NCI-H2081 treated with DMSO at 0.1 percent for 48 hours (cell line): ENCODE measurements at places on chromosomes 5 and 9.

GRCh38 chr9:16515879-16516301 lies 354.6 kb downstream of the BNC2 start:
- DNase-seq, result no peak

GRCh38 chr5:65204966-65205365 lies 276.8 kb downstream of the ADAMTS6 start:
- DNase-seq, result no peak

DNA sequence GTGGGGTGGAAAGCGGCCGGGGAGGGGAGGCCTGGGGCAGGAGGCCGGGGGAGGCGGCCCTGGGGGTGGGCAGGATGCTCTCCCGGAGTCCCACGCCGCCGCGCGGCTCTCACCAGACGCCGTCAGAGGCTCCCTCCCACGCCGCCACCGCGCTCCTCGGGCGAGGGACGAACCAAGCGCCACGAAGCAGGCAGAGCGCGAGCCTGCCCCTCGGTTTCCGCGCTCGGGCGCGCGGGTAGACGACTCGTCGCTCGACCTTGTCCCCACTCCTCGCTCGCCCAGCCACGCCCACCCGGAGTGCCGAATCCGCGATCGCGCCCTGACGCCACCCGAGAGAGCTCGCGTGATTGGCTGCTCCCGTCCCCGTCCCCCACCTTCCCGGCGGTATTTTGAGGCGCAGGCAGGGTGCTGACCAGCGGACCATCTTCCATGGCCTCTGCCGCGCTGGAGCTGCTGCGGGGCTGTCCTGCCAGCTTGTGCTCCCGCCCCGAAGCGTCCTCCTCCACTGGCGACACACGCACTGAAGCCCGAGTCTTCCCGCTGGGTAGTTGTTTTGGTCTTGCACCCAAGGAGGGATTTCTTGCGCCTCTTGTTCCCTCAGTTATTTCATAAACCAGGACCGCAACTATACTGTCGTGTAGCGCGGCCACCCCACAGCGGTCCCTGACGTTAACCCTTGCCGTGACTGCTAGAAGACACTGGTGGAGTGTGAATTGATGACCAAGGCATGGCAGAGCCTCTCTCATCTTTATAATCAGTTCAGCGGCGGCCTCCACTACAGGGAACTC lies at the start of gene GNE:
Gene GNE (minus strand): TSS at position 241 of the 788 bp plus-strand sequence. CDS start 9,093 bp downstream, outside the sequence.
- no peak for DNase-seq

- DNase-seq, result no peak
Measured at GRCh38 chr9:111925784-111926183, 29.2 kb downstream of the UGCG start.

GRCh38 chr5:118679264-118679940 lies 308.9 kb downstream of the DTWD2 start:
- no peak for DNase-seq

DNA sequence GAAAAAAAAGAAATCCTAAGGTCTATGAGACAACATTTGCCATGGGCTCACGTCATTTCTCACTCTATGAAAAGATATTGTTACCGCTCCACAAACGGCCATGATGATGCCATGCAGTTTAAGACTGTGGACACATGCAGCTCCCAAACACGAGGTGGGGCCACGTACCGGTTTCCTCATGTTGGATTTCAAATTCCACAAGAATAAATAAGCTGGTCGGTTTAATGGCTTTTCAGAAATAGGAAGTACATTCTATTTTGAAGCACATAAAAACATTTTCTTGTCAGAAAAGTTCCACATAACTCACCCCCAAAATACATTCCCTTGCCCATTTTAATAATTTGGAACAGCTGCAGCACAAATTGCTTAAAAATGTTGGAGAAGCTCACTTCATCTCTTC lies 130.6 kb downstream of the MYO10 start:
- no peak for DNase-seq

- DNase-seq, result no peak
Measured at GRCh38 chr9:92640398-92641091, 29.4 kb downstream of the IPPK start.

DNA sequence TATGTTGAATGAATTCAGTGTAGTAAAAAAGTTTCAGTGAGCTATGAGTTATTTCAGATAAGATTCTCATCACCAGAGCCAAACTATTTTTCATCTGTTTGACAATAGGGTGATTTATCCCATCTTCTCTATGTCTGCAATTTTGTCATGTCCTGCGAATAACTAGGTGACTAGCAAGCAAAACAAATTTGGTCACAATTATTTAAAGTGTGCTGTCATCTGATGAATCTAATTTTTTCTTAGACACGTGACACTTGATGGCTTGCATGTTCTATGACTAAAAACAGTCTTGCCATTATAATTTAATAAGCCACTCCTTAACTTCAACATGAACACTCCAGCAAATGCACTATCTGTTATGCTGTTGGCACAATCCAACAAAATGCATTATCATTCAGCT lies 35.0 kb downstream of the FEM1C start:
- DNase-seq, result no peak

DNA sequence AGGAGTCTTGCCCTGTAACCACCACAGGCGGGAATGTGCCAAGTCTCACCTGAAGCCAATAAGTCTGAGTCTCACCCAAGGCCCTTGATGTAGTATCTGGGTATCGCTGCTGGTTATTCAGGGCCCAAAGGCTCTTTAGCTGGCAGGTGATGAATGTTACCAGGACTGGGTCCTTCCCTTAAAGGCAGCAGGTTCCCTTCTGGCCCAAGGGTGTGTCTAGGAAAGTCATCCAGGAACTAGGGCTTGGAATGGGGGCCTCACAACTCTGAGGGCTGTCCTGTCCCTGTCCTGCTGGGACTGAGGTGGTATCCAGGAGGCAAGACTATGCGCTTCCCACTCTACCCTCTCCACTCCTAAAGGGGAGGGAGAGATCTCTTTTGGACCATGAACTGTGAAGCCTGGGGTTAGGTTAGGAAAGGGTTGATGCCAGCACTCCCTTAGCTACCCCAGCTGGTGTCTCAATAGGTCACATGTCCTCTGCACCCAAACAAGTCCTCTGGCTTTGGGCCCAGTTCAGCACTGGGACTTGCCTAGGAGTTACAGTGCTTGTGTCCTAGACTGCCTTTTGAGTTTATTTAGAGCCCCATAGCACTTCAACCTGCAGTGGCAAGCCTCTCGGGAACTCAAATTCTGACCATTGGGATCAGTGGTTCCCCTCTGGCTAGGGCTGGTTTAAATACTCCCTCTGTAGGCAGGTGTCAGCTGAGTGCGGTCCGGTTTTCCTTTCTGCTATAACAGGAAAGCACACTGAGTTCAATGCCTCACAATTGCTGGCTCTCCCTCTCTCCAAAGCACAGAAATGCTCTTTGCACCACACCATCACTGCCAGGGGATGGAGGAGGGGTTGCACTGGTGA lies 22.5 kb upstream of the RANBP3L start:
- DNase-seq, result no peak

DNA sequence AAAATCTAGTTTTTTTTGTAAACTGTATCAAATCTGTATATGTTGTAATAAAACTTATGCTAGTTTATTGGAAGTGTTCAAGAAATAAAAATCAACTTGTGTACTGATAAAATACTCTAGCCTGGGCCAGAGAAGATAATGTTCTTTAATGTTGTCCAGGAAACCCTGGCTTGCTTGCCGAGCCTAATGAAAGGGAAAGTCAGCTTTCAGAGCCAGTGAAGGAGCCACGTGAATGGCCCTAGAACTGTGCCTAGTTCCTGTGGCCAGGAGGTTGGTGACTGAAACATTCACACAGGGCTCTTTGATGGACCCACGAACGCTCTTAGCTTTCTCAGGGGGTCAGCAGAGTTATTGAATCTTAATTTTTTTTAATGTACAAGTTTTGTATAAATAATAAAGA lies 24.3 kb downstream of the HMGCR start:
- no peak for DNase-seq

- no peak for DNase-seq
Measured at GRCh38 chr5:137195483-137195882, 303.6 kb downstream of the SPOCK1 start.

GRCh38 chr5:135535820-135536801 lies at the start of gene NEUROG1:
Gene NEUROG1 (minus strand): TSS chr5:135535964. CDS start chr5:135535690, 274 bp downstream.
- DNase-seq, result no peak

DNA sequence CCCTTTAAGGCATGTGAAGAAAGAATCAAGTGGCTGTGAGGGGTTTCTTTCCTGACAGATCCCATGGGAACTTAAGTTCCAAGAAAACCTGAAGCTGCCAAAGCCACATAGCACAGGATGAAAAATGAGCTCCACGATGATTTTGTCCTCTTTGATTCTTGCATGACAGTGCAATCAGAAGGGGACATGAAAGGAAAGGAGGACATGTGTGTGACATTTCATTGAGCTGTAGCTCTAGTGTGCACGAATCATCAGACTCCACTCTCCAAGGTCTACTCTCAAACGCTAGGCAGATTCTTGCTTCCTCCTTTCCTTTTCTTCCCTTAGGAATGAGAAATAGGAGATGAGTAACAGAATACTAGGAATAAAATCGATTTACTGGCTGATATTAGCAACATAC lies 142.0 kb downstream of the ZNF608 start:
- DNase-seq, result no peak

DNA sequence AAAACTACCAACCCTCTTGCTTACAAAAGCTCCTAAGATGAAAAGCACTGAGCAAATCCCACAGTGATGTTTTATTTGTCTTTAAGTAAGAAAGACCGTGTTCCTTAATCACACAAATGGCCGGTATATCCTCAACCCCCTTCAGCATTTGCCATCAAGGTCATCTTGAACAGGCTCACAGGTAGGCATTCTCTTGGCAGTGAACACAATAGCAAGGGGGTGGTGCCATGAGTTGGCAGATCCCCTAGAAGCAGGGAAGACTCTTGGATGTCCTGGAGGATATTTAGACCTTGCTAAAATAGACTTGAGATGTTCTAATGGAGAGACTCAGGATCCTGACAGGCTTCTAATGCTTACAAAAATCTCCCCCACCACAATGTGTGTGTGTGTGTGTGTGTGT lies 323.0 kb downstream of the SPOCK1 start:
- DNase-seq, result no peak

GRCh38 chr5:125291447-125291846 lies 545.0 kb upstream of the ZNF608 start:
- DNase-seq, result no peak

DNA sequence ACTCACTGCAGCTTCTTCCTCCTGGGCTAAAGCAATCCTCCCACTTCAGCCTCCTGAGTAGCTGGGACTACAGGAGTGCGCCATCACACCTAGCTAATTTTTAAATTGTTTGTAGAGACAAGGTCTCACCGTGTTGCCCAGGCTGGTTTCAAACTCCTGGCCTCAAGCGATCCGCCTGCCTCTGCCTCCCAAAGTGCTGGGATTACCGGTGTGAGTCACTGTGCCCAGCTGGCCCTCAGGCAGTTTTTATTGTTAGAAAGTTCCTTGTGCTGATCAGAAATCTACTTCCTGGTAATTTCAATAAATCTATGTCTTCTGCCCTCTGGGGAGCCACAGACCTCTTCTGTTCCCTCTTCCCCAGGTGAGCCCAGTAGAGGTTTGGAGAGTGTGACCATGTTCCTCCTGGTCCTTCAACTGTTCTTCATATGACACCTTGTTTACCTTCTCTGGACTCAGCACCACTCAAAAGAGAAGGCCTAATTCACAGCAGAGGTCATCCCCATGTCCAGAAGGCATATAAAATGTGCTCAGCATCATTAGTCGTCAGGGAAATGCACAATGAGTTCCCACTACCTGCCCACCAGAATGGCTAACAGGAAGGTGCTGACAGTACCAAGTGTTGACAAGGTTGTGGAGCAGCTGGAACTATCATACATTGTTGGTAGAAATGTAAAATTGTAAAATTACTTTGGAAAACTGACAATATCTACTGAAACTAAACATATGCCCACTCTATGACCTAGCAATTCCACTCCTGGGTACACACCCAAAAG lies 10.4 kb downstream of the TMOD1 start:
- DNase-seq, result no peak

DNA sequence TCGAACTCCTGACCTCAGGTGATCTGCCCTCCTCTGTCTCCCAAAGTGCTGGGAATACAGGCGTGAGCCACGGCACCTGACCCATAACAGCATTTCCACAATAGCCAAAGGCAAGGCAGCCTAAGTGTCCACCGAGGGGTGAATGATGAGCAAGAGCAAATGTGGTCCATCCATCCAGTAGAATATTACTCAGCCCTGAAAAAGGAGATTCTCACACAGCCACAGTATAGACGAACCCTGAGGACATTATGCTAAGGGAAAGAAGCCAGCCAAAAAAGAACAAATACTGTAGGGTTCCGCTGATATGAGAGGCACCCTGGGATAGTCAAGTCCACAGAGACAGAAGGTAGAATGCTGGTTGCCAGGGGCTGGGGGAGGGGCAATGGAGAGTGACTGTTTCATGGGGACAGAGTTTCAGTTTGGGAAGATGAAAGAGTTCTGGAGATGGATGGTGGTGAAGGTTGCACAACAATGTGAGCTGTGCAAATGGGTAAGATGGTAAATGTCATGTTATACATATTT lies 7.0 kb downstream of the LAMC3 start:
- no peak for DNase-seq

DNA sequence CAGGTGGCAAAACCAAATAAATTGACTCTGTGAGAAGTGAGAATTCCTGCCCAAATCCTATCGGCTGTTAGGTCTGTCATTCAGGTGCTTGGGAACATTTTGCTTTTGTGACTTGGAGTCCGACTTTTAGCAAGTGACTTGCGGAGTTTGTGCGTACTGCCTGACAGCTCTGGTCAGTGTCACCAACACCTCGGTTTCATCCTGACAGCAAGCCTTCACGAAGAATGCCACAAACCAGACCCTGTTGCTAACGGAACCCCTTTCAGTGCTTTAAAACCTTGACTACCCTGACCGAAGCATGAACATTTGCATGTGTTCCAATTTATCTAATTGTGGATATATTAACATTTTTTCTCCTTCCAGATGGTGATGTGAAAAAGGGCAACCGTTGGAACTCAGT lies 26.5 kb downstream of the LIX1 start:
- no peak for DNase-seq

GRCh38 chr9:12544700-12545099 lies 148.5 kb upstream of the TYRP1 start:
- DNase-seq, result no peak

GRCh38 chr9:744790-745484 lies 96.6 kb upstream of the DMRT1 start:
- DNase-seq, result no peak

- DNase-seq, result no peak
Measured at GRCh38 chr5:5971203-5971602, 407.1 kb downstream of the MED10 start.

DNA sequence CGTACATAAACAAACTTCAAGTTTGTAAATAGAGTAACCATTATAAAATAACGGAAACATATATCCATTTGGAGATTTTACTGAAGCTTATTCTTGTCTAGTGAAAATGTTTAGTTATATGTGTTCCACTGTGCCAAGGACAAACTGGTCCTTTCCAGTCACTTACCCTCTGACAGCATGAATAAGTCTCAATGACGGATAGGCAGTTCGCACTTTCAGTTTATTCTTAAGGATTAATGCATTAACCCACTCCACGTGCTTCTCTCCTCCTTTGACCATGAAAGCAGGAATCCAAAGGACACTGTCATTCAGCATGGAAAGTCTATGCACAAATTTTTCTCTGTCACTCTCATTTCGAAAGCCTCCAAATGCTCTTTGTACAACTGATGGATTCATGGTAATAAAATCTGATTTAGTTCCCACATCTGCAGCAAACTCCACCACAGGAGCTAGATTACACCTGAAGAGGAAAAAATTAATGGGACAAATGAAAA lies 47.1 kb downstream of the ST8SIA4 start:
- no peak for DNase-seq
